Immature natural killer cell (primary cell): ENCODE measurements at places on chromosomes 3 and 15.

- no peak overlapping the region for H3K4me3 ChIP-seq
- H3K4me1 ChIP-seq = no peaks in the 10 kb centered on the region
- H3K36me3 ChIP-seq = no peaks in the 10 kb centered on the region
- H3K27ac ChIP-seq = no peak overlapping the region
These were observed 583.1 kb upstream of the CFAP20DC start for GRCh38 chr3:59632760-59633573.

- peaks cover 1% of the 10 kb centered on the region for H3K27me3 ChIP-seq
- no peak for DNase-seq
- peaks cover 4% of the 10 kb centered on the region for H3K36me3 ChIP-seq
- no peak overlapping the region for H3K27ac ChIP-seq
- peaks cover 11% of the 10 kb centered on the region for H3K4me1 ChIP-seq
These were observed 49.1 kb downstream of the PDHB start for GRCh38 chr3:58384381-58385090.

DNA sequence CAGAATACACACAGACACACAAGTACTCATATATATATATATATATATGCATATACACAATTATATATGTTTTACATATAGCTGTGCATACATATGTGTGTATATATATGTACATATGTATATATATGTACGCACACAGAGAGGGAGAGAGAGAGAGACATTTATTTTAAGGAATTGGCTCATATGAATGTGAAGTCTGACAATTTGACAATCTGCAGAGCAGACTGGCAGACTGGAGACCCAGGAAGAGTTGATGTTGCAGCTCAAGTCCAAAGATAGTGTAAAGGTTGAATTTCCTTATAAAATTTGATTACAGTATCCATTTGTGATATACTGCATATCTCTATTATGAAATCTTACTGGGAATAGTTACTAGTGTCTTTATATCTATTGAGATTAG lies 1330.3 kb upstream of the CADM2 start:
- no peak for DNase-seq
- no peaks in the 10 kb centered on the region for H3K4me1 ChIP-seq
- no peak overlapping the region for H3K27ac ChIP-seq
- H3K4me3 ChIP-seq = no peak overlapping the region

DNA sequence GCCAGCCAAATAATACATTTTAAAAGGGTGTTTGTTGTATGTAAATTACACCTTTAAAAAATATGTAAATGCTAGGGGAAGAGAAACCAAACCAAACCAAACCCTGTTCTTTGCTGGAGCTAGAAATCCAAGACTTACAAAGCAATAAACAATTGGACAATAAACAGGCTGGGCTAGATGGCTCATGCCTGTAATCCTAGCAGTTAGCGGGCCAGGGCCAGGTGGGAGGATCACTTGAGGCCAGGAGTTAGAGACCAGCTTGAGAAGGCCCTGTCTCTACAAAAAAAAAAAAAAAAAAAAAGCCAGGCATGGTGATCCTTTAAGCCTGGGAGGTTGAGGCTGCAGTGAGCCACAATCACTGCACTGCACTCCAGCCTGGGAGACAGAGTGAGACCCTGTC lies 12.5 kb downstream of the STOML1 start:
- peaks cover 9% of the 10 kb centered on the region for H3K36me3 ChIP-seq
- no peak for DNase-seq
- H3K27ac ChIP-seq = no peak overlapping the region
- H3K4me3 ChIP-seq = no peak overlapping the region

- peaks cover 2% of the 10 kb centered on the region for H3K27me3 ChIP-seq
- H3K4me1 ChIP-seq = no peaks in the 10 kb centered on the region
- DNase-seq = no peak
- H3K4me3 ChIP-seq = no peak overlapping the region
These were observed 133.9 kb upstream of the PLXNA1 start for GRCh38 chr3:126848991-126849390.

DNA sequence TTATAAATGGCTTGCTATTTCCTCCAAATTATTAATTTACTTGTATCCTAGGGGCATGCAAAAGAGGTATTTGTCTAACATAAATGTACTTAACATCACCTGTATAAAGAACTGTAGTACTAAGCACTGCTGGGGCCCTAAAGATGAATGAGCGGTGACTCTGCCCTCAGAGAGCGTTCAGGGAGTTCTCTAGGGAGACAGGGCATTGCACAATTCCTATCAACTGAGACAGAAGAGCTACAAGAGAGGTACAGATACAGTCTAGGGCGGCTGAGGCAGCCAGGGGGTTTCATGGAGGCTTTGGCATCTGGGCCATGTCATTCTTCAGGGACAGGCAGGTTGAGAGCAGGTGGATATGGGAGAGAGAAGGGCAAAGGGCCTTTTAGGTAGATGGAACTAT lies 39.9 kb upstream of the PARL start:
- H3K27ac ChIP-seq = no peak overlapping the region
- DNase-seq = no peak
- H3K4me3 ChIP-seq = no peak overlapping the region
- H3K36me3 ChIP-seq = peaks cover 11% of the 10 kb centered on the region
- H3K27me3 ChIP-seq = no peaks in the 10 kb centered on the region
- H3K4me1 ChIP-seq = no peaks in the 10 kb centered on the region

DNA sequence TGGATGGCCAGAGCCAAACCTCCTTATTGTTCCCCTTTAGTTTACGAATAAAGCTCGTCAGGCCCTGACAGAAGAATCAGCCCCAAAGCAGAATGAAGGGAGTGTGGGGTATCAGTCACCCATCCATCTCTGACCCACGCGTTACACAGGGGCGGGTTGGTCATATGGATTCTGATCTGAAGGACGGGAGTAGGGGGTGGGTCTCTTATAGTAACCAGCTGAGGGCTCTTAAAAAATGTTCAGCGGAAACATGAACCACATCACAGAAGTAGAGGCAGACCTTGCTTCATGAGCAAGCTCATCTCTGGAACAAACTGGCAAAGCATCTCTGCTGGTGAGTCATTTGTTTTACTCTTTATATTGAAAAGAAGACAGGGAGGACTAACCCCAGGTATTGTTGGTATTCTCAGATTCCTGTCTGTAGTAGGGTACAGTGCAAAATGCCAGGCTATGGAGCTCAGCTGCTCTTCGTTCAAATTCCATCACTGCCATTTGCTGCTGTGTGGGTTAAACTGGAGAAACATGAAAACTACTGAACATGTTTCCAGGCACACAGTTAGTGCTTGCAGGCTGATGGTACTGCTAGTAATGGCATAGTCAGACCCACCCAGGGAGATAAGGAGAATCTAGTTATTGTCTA lies at the start of gene CXCR6:
CXCR6 (plus strand) TSS at position 258 of the 640 bp plus-strand sequence. CDS start 3,018 bp downstream, outside the sequence.
- H3K36me3 ChIP-seq = peaks cover 54% of the 10 kb centered on the region
- no peak for DNase-seq
- peak within 1 kb of the TSS; percentile 77 for H3K27ac ChIP-seq
- peaks cover 3% of the 10 kb centered on the region for H3K27me3 ChIP-seq

- no peaks in the 10 kb centered on the region for H3K36me3 ChIP-seq
- peak overlapping the region; percentile 69 for H3K4me3 ChIP-seq
- peak overlapping the region; percentile 78 for H3K27ac ChIP-seq
- peaks cover 33% of the 10 kb centered on the region for H3K4me1 ChIP-seq
- peak; percentile 61 for DNase-seq
These were observed 5.8 kb upstream of the CCR3 start for GRCh38 chr3:46236294-46237054.

- H3K27ac ChIP-seq = no peak overlapping the region
- H3K4me1 ChIP-seq = no peaks in the 10 kb centered on the region
These were observed 1.2 kb upstream of the FEZF2 start for GRCh38 chr3:62374341-62375218.

GRCh38 chr15:101026656-101027272 lies 107.6 kb downstream of the LRRK1 start:
- no peaks in the 10 kb centered on the region for H3K4me1 ChIP-seq
- no peaks in the 10 kb centered on the region for H3K36me3 ChIP-seq
- H3K27me3 ChIP-seq = peaks cover 6% of the 10 kb centered on the region
- H3K4me3 ChIP-seq = no peak overlapping the region
- no peak for DNase-seq
- no peak overlapping the region for H3K27ac ChIP-seq

GRCh38 chr3:169467751-169468150 lies 195.8 kb downstream of the MECOM start:
- no peaks in the 10 kb centered on the region for H3K27me3 ChIP-seq
- no peak overlapping the region for H3K27ac ChIP-seq
- H3K36me3 ChIP-seq = no peaks in the 10 kb centered on the region
- H3K4me3 ChIP-seq = no peak overlapping the region
- DNase-seq = no peak
- H3K4me1 ChIP-seq = no peaks in the 10 kb centered on the region
